ENCODE measurements at places on chromosomes 3 and 15.

DNA sequence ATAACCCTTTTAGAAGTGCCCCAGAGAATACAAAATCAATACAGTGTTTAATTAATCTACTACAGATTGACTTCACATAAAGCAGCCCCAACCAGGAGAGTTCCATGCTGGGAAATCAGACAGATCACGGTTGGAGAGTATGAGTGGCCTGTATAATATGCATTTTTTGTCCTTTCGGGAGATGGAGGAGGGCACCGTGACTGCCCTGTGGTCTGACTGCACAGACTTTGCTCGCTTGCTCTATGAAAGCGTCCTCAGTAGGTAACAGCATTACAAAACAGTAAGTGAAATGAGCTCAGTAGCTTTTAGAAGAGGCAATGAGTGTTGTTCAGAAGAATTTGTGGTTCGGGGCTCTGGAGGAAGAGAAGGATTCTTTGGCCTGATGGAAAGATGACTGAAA is 34.2 kb upstream of the SKIL start:
- DNase-seq: no peak

- DNase-seq: no peak
Observed at GRCh38 chr3:151425627-151426340, 35.1 kb downstream of the IGSF10 start.

DNA sequence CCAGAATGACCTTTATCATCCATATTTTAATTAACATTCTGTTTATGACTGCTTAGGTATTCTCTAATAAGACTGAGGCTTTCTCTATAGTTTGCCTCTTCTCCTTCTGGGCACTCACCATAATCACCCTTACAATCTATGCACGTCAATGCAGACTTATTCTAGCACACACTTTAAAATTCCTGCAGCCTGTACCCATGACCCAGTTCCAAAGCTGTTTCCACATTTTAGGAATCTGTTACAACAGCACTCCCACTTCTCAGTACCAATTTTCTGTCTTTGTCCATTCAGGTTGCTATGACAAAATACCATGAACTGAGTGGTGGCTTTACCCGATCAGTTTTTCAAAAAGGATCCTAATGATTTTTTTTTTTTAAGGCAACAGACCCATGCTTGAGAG is 103.5 kb downstream of the SOX14 start:
- DNase-seq: no peak

- DNase-seq: no peak
Observed at GRCh38 chr3:134001251-134001650, 28.5 kb downstream of the SLCO2A1 start.

DNA sequence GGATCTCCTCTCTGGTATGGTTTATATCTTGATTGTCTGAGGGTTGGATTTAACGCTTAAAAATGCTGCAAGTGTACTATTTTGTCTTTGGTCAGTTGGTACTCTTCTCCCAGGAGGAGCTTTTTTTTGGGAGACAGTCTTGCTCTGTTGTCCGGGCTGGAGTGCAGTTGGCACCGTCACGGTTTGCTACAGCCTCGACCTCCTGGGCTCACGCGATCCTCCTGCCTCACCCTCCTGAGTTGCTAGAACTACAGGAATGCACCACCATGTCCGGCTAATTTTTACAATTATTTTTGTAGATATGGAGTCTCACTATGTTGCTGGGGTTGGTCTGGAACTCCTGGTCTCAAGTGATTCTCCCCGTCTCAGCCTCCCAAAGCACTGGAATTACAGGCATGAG is 89.5 kb downstream of the FNDC3B start:
- no peak for DNase-seq

- no peak for DNase-seq
Observed at GRCh38 chr3:56573501-56573900, 16.5 kb downstream of the CCDC66 start.

DNA sequence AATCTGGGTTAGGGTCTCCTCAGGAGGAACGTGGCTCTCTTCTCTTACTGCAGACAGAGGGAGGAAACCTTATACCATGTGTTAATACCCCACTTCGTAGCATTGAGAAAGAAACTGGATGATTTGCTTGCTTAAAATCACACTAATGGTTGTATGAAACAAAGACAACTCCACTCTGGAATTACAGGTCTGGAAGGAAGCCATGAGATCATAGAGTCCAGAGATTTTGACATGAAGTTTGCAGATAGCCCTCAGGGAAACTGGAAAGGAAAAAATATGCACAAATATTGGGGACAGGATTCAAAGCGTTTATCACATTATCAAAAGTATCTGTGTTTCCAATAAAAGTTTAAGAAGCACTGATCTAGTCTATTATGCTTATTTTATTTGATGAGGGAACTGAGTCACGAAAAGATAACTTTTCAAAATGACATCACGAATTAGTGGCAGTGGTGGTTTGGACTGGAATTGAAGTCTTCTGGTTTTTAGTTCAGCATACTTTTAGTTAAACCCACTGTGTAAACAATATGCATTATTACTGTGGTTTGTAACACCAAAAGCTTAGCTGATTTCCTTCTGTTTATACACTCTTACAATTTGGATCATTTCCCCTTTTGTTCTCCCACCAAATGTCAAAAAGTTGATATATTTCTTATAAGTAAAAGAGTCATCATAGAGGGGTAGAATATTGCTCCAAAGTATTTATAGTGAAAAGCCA is 16.8 kb downstream of the FGF7 start:
- DNase-seq: no peak

- no peak for DNase-seq
Observed at GRCh38 chr15:35458176-35458856, 87.6 kb downstream of the DPH6 start.

- DNase-seq: no peak
Observed at GRCh38 chr3:11477407-11477911, 166.3 kb downstream of the VGLL4 start.

DNA sequence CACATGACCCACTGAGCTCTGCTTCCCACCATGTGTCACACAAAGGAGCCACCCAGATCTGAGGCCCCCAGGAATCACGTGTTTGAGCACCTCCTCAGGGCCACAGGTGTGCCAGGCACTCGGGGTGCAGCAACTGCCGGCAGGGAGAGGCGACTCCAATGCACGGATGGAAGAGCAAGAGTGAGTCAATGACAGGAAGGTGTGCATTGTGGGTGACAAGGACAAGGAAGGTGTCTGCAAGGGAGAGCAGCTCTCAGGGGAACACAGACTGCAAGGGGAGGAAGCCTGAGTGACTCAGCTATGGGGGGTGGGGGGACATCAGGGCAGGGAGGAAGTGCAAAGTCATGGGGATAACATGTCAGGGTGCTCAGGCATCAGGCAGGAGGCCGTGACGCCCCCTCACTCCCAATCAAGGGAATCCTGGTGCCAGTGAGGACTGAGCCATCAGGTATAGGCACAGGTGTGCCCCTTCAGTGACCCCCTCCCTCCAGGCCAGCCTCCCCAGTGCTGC is 67.4 kb downstream of the NUP210 start:
- DNase-seq: peak; percentile 54

DNA sequence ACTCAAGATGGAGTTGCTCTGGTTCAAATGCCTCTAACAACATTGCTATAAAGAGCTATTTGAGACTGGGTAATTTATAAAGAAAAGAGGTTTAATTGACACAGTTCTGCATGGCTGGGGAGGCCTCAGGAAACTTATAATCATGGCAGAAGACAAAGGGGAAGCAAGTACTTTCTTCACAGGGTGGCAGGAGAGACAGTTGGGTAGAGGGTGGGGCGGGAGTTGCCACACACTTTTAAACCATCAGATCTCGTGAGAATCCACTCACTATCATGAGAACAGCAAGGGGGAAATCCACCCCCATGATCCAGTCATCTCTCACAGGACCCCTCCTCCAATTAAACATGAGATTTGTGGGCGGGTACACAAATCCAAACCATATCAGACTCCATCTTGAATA is 30.7 kb downstream of the MAP2K5 start:
- DNase-seq: no peak

- no peak for DNase-seq
Observed at GRCh38 chr3:125479091-125479490, 40.9 kb downstream of the SNX4 start.

DNA sequence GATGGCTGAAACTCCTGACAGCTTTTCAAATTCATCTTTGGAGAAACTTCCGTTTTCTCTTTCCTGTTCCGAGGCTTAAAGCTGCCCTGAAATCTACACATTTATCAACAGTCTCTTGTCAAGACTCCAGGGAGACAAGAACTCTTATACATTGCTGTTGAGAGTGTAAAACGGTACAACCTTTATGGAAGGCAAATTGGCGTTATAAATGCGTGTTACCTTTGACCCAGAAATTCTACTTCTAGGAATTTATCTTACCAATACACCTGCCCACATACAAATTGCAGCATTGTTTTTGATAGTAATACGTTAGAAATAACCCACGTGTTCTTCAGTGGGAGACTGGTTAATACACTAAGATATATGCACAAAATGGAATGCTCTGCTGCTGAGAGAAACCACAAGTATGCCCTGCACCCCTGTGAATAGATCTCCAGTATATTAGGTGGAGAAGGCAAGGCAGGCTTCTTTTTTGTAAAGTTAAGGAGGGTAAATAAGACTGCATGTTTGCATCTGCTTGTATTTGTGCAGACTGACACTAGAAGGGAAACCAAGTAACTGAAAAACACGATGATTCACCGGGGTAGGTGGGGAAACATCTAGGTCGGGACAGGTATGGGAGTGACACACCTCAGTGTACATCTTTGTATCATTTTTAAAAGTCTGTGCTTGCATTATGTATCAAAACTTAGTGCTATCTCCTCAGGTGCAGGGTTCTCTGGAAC is 97.5 kb downstream of the IGF1R start:
- DNase-seq: no peak

Measured in activated T-cell treated with anti-CD3 and anti-CD28 coated beads, Interleukin-2, amount 50 U/mL, for 24 hours (primary cell).